ENCODE measurements at places on chromosomes 12 and 14.

GRCh38 chr14:36295642-36296627, 24.5 kb downstream of the MBIP start:
- DNase-seq: no peak

DNA sequence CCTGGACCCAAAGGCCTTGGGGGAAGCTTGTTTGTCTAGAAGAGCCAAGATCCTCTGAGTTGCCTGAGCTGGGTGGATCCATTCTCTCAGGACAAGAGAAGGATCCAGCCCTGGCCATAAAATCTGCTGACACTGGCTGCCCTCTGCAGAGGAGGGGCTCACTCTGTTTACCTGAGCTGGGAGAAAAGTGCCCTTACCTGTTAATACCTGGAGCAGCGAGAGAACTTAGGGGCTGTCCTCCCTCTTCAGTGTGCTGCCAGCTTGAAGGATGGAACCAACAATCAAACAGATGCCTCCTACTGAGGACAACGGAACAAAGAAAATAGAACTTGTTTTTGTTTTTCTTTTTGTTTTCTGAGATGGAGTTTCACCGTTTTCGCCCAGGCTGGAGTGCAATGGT, 7.3 kb upstream of the KRT7 start:
- DNase-seq: no peak

DNA sequence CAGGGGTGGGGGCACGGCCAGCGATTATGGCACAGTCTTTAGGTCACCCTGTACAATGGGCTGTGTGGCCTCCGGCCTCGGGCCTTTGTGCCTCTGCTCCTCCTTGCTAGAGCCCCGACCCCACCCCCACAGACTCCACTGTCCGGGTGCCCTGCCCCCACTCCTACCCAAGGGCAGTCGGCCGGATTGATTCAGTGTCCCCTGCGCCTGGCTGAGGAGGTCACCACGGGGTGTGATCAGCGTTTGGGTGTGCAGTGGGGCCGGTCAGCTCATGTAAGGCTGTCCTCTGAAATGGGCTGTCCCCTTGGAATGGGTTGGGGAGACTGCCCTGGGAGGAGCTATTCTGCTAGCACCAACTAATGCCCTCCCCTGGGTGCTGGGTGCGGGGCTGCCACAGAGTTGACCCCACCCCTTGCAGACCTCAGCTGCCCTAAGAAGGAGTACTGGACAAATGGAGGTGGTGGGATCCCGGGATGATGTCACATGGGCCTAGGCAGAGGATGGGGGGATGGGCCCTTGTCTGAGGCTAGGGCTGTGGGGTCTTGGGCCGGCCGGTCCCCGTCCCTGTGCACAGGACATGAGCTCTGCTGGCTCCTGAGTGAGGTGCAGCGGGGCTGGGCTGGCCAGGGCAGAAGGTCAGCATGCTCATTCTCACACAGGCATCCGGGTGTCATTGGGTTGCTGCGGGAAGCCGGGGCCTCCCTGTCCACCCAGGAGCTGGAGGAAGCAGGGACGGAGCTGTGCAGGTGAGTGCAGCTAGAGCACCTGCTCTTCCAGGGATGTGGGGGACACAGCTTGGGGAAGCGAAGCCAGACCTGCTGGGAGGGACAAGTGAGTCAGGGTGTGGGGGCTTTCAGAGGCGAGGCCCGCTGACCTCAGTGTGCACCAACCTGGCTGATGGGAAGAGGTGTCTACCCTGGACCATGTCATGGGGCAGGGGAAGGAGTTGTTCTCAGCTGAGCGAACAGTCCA, 23.4 kb downstream of the ASPG start:
- DNase-seq: no peak

DNA sequence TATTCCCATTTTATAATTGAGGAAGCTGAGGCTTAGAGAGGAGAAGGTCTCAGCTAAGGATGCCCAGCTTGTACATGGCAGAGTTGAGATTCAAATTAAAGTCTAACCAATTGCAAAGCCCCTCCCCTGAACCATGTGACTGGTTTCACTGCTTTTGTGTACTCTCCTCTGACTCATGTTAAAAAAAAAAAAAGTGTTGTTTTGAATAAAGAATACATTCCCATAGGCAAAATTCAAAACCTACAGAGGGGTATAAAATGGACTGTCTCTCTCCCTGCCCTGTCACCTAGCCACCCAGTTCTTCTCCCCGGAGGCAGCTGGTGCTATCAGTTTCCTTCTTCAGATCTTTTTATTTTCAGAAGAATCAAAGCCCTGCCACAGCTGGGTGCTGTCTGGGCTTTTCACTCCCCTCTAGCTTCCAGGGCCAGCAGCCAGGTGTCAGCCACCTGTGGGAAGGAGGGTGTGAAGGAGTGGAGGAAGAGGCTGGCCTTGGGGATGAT, 5.4 kb downstream of the PSMD9 start:
- DNase-seq: peak; percentile 2

GRCh38 chr12:12890543-12891079, 751 bp upstream of the GPRC5A start:
- DNase-seq: peak; percentile 42

DNA sequence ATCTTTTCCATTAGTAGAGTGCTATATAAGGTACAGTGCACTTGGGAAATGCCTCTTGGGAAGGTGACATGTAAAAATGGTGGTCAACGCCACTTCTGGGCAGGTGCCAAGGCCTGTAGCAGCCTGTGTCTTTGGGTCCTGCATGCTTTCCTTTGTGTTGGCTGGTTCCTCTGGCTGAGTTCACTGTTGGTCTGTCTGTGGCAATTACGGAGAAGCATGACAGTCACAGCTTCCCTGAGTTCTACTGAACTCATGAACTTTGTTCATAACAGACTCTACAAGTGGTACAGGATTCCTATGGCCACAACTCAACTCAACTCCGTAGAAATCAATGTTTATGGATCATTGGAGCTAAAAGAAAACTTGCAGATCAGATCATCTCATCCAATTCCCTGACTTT, 98.0 kb downstream of the CACNA1C start:
- DNase-seq: no peak

- DNase-seq: no peak
Measured at GRCh38 chr12:109687250-109687649, 26.4 kb upstream of the FAM222A start.

DNA sequence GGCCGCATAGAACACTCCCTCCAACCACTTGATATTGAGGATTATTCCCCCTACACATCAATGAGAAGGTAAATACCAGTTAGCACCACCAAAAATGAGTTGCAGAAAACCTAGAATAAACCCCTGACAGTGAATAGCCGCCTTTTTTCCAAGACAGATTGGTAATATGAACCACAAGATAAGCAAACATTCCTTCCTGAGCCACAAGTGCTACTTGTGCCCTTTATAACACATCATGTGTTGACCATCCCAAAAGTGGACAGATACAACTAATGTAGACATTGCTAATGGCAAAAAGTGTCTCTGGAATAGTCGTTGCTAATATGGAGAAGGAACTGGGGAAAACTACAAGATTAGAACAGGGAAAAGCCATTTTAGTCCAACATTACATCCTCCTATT, 17.2 kb downstream of the NOXRED1 start:
- DNase-seq: no peak

- no peak for DNase-seq
Measured at GRCh38 chr14:62247266-62247665, 485.0 kb downstream of the SNAPC1 start.

- DNase-seq: peak; percentile 91
Measured at GRCh38 chr12:47741340-47741703, 16.0 kb upstream of the ENDOU start.

GRCh38 chr14:103311171-103311997, 22.7 kb upstream of the EIF5 start:
- no peak for DNase-seq

GRCh38 chr14:104681689-104682074, 7.7 kb upstream of the INF2 start:
- DNase-seq: no peak
